ENCODE measurements at places on chromosomes 16 and 17.
A peak's percentile ranks its signal among the peaks of the same experiment; 100 is the strongest.

DNA sequence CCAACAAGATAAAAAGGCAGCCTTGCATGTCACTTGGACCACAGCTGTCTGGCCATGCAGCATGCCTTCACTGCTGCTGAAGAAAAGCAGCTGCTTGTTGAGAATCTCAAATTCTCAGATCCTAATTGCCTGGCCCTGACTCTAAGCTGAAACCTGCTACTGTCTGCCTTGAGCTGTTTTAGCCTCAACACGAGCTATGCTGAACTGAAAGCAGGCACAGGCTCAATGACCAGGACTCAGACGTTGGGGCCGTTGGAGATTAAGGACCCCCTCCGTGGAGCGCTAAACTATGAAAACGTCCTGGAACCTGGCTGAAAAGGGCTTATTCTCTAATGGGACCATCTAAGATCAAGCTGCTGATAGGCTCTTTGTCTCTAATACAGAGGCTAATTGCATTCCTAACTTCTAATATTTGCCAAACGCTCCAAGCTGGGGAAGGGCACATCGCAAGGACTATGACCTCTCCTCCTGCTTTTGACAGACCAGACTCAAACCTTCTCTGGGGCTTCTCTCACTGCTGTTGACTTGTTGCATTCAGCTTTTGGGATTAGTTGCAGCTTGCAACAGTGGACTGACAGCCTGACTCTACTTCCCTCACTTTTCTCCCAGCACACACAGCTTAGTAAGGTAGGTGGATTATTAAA lies 4.6 kb upstream of the PLK1 start:
- no peak for DNase-seq

GRCh38 chr17:17750881-17751280 lies 69.6 kb downstream of the RAI1 start:
- no peak for DNase-seq

DNA sequence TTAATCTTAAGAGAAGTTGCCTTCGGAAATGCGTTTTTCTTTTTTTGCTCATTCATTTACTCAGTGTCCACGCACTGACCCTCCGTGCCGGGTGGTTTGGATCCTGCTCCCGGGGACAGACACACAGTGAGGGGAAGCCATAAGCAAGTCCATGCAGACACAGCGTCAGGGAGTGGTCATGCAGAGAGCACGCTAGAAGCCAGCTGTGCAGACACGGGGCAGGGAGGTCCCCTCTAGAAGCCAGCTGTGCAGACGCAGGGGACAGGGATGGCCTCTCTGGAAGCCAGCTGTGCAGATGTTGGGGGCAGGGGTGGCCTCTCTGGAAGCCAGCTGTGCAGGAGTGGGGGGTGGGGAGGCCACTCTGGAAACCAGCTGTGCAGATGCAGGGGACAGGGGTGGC lies 4.8 kb downstream of the GAA start:
- DNase-seq, result no peak

DNA sequence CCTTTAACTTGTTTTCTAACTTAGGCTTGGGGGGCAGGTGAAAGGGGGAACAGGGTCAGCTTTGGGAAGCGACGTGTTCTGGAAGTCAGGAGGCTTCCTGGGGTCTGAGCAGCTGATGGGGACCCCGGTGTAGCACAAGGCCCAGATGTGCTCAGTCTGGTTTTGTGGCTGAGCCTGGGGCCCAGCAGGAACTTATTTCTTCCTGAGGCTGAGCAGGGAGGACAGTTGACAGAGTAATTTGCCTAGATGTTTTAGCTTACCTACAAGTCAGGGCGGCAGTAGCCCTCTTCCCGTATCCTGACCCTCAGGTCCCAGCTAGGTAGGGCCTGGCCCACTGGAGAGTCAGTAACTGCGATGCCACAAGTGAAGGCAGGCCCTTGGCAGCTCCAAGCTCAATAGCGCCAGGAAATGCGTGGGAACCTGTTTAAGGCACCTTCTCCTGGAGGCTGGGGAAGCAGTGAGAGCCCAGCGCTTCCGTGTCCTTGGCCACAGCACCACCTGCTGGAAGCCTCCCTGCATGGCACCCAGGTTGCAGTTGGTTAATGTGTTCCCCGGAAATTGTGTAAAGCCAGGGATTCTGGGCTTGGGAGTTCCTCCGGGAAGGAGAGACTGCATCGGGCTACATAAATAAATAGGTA lies 5.2 kb downstream of the CCR7 start:
- peak; percentile 78 for DNase-seq

DNA sequence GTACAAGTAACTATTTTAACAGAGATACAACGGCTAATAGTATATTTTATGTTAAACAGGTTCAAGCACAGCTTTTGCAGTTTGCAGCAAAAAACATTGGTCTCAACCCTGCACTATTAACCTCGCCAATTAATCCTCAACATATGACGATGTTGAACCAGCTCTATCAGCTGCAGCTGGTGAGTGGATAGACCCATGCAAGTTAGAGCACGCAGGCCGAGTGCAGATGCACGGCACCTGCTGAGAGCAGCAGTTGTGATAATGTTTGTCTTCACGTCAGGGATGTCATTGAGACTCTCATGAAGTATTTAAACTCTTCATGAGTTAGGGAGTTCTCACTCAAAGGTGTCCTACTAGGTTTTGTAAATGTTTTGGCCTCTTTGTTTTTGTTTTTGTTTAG lies 45.6 kb downstream of the TMC6 start:
- peak; percentile 88 for DNase-seq

DNA sequence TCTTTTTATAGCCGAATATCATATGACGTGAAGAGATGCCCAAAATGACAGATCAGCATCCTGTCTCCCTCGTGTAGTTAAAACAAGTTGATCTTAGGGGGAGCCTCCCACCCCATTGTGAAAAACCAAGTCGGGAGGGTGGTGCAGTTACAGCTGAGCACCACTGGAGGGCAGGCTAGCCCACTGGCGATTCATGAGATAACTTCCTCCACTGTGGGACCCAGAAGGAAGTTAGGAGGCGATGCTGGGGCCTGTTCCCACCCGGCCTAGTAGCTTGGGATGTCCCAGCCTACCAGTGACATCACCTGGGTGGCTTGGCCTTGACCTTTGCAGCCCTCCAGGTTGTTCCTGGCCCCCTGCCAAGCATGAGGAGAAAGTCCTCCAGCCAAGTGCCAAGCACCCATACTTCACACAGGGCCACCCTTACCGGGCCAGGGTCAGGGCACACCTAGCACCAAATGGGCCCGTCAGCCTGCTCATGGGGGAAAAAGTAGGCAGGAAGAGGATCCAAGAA lies 8.1 kb upstream of the CPNE2 start:
- DNase-seq, result peak; percentile 34

DNA sequence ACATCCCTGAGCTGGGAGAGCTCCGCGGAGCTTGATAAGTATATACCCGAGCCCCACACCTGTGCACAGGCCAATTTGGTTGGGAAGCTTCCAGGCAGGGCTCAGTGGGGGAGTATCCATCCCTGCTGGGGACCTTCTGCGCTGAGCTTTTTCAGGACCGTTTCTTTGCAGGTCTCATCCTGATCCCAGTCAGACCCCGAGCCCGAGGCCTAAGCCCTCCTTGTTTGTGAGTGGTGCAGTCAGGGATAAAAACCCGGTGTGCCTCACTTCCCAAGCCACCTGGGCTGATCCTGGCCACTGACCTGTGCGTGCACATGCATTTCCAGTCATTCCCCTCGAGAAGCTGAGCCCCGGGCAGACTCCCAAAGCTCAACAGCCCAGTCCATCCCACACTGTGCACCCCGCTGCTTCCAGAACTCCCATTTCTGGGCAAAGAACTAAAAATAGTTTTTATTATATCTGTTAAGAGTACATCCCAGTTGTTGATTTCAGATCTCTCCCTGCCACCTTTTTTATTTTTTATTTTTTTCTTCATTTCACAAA lies 27.3 kb upstream of the NAT9 start:
- no peak for DNase-seq

- no peak for DNase-seq
Observed at GRCh38 chr17:8698162-8698971, 46.3 kb downstream of the CCDC42 start.

- no peak for DNase-seq
Observed at GRCh38 chr17:15085890-15086677, 179.0 kb downstream of the PMP22 start.

- DNase-seq, result no peak
Observed at GRCh38 chr17:27496437-27496943, 40.2 kb downstream of the KSR1 start.

DNA sequence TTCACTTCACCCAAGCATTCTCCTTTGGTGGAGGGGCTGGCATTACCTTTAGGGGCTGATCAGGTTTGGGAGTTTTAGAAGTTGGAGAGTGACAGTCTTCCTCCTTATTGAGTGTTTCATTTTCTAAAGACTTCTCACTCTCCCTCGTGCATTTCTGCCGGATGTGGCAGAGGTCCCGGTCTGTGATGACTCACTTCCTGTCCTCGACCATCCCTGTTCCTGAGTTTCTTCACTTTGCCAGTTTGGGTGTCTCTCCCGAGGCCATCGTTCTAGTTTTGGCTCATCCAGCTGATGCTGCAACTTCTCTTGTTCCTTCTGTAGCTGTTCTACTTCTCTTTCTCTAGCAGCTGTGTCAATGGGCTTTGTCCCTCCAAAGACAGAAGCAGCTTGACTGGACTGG lies 104.3 kb downstream of the PHKB start:
- DNase-seq, result no peak

GRCh38 chr16:68244481-68244902 lies 681 bp upstream of the PLA2G15 start:
- no peak for DNase-seq

DNA sequence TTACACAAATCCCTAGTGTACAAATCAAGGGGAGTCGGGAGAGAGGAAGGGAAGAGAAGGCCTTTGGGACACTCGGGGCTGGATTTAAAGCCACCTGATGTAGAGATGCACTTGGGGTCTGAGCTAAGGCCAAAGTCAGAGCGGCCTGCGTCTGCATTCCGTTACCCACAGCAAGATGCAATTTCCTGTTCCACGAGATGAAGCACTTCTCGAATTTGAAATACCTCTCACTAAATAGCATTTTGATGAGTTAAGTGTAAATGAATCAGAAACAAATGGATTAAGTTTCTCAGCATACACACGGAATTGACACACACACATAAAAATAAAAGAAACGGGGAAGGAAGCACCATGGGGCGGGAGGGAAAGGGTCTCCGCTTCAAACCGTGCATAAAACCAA lies 386.0 kb downstream of the SOX9 start:
- no peak for DNase-seq

DNA sequence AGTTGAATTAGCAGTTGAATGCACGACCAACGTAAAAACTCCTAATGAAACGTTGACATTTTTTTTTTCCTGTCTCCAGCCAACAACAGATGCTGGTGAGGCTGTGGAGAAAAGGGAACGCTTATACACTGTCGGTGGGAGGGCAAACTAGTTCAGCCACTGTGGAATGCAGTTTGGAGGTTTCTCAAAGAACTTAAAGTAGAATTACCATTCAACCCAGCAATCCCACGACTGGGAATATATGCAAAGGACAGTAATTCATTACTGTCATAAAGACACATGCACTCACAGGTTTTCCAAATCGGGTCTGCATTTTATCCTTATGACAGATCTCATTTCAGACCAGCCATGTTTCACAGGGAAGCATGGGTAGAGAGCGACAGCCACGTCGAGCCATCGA lies 3.5 kb upstream of the WFDC1 start:
- no peak for DNase-seq

DNA sequence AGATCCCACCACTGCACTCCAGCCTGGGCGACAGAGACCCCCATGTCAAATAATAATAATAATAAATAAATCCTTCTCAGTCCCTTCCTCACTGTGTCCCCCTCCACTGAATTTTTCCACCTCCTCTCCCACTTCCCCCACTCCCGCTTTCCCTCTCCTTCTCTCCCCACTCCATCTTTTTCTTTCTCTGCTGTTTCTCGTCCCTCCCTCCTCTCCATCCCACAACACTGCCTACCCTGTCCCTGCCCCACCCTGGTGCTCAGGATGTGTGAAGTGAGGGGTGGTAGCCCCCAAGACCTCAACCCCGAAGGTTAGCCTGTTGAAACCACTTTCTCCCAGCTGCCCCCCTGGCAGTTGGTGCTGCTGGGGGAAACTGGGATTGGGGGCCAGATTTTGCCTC lies 34.4 kb upstream of the STH start:
- DNase-seq, result no peak

- no peak for DNase-seq
Observed at GRCh38 chr17:59642565-59642964, 22.9 kb downstream of the CLTC start.

DNA sequence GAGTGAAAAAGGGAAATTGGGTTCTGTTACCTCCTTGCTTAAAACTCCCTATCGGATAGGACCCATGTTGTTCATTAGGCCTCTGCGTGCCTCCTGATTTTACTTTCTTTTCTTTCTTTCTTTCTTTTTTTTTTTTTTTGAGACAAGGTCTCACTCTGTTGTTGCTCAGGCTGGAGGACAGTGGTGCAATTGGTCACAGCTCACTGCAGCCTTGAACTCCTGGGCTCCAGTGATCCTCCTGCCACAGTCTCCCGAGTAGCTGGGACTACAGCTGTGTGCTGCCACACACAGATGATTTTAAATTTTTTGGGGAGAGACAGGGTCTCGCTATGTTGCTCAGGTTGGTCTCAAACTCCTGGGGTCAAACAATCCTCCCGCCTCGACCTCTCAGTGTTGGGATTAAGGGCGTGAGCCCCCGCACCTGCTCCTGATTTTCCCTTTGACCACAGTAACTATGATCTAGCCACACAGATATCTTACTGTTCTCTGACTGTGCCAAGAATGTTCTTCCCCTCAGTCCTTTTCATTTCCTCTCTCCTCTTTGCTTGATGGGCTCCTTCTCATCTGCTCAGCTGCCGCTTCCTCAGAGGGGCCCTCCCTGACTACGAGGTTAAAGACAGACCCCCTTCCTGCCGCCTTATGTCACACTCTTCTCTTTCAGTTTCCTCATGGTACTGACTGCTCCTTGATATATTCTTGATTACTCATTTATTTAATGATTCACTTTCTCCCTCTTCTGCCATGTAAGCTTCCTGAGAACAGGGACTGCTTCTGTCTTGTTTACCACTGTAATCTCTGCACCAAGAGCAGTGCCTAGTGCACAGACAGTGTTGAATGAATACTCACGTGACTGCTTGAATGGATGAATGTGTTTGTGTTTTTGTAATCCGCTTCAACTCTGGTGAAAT lies 44.3 kb downstream of the LCMT1 start:
- no peak for DNase-seq

DNA sequence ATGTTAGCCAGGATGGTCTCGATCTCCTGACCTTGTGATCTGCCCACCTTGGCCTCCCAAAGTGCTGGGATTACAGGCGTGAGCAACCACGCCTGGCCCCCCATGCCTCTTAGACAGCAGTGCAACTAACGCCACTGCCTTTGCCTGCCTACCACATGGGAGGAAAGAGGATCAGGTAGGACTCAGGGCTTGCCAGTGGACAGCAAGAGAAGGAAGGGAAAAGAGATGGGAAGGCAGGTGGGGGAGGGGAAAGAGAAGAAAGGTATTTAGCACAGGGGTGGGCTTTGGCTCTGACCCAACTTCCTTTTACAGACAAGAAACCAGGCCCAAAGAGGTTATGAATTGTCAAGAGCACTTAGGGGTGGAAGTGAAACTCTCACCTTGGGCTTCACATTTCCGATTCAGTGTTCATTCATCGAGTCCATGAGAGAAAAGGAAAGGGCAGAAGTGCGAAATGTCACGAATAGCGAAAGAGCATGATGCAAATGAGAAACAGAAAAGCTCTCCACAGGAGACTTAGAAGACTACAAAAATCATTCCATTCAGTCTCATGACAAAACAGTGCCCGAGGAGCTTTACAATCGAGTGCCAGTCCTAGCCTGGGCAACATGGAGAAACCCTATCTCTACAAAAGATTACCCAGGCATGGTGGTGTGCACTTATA lies 36.4 kb downstream of the CDK5R1 start:
- DNase-seq, result no peak

Data from NCI-H1105 treated with DMSO at 0.1 percent for 48 hours (cell line).